ENCODE measurements at places on chromosomes 6 and 20.
A peak's percentile ranks its signal among the peaks of the same experiment; 100 is the strongest.

- no peak for DNase-seq
Measured at GRCh38 chr6:5674141-5674540, 332.6 kb downstream of the NRN1 start.

DNA sequence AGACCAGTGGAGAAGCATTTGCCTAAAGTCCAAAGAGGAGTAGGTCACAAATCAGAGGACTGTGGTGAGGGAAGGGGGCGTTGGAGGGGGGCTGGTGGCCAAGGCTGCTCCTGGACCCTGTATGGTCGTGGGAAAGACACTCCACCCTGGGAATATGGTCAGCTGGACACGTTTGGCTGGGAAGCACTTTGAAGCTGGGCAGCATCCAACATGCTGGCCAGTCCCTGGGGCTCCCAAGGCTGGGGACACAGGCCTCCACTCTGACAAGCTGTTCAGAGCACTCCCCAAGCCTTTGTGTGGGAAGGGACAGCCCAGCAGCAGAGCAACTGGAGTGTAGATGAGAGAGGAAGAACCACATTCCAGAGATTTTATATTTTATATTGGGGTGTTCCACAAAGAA, 203.2 kb downstream of the ANKRD60 start:
- DNase-seq: no peak

- no peak for DNase-seq
Measured at GRCh38 chr6:71324194-71324785, 35.7 kb downstream of the OGFRL1 start.

DNA sequence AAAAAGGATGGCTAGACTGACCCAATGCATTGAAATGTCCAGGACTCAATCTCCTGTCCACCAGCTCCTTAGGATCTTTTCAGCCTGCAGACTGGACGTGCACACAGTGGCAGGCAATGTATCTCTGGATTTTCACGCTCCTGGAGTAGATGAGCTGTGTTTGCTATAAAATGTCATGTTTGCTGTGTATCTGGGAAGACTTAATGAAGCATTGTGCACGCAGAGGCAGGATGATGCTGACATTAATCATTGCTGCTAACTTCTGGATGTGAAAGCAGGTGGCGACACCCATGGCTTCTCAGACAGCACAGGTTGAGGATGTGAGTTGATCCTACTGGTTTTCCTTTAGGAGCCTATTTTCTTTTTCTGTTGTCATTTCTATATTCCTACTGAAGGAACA, 133.1 kb upstream of the PCSK2 start:
- DNase-seq: no peak

DNA sequence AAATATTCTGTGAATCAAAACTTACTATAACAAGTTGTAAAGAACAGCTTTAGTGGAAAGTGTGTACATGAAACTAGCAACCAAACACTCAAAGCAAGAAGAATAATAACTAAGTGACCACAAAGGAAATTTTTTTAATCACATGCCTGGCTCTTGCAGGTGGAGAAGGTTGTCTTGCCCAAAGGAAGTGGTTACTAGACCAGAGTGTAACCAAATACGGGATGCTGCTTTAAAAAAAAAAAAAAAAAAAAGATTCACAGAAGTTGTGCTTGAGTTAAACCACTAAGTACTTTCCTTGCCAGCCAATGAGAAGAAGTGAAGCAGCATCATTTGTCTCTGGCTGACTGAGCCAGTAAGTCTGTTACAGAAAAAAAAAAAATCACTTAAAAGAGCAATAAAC, 19.1 kb upstream of the HLA-DQB1 start:
- DNase-seq: no peak

DNA sequence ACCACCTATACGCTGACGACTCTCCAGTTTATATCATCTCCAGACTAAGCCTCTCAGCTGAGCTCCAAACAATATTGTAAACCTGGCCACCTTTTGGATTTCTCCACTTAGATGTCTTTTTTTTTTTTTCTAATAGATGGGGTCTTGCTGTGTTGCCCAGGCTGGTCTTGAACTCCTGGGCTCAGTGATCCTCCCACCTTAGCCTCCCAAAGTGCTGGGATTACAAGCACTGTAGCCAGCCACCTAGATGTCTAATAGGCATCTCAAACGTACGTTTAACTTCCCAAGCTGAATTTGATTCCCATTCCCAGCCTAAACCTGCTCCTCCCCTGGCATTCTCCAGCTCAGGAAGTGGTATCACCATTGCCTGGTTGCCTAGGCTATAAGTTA, 5.2 kb downstream of the DDR1 start:
- DNase-seq: no peak

DNA sequence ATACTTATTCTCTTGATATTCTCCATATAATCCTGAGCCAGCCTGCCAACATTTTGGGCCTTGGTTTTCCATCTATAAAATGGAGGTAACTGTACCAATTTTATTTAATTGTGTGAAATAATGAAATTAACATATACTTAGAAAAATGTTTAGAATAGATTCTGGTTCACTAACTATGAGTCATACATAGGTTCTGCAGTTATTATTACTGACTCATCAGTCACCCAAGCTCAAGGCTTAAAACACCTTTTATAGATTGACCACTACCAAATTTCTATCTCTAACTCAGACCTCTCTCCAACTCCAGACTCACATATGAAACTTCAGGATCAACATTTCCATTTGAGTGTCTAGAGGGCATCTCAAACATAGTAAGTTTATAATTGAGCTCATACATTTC, 1277.2 kb upstream of the GJE1 start:
- DNase-seq: no peak

- DNase-seq: no peak
Measured at GRCh38 chr6:114096561-114097172, 125.7 kb upstream of the HDAC2 start.

DNA sequence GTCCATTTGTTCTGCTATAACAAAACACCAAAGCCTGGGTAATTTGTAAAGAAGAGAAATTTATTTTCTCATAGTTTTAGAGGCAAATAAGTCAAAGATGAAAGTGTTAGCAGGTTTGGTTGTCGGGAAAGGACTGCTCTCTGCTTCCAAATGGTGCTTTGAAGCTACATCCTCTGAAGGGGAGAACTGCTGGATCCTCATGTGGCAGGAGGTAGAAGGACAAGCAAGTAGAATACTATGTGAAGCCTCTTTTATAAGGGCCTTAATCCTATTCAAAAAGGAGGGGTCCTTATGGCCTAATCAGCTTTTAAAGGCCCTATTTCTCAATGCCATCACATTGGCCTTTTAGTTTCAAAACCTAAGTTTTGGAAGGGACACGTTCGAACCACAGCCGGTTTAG, 826.0 kb upstream of the EPHA7 start:
- no peak for DNase-seq

GRCh38 chr20:1877609-1878200, 17.5 kb upstream of the SIRPA start:
- DNase-seq: no peak

- DNase-seq: peak; percentile 12
Measured at GRCh38 chr6:151757506-151757955, 50.0 kb upstream of the ESR1 start.

- no peak for DNase-seq
Measured at GRCh38 chr20:5612581-5613301, 137.5 kb upstream of the SHLD1 start.

GRCh38 chr6:118705544-118706491, 54.4 kb upstream of the CEP85L start:
- DNase-seq: no peak

DNA sequence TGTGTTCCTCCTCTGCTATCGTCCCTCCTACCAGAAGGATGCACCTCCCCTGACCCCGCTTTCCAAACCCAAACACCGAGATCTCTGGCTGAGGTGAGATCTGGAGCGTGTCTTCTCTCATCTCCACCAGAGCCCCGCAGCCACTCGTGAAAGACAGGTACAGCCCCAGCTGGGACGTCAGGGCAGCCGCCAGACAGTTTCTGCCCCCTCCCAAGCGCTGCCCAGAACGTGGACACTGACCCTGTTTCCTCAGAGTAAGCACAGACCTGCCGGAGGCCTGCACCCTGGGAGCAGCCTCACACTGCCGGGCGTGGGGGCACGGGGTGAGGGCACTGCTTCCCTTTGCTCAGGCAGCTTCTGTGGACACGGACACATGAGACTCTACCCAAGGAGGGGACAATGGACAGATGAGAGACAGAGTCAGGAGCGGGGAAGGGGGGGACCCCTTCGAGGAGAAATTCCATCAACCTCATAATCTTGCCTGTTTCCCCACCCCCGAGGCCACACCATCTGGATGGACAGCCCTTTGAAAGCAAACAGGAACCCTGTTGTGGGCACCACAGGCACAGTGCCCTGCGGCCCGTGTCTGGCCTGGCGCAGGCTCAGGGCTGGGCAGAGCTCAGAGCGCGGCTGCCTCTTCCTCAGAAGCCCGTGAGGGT, 210.6 kb downstream of the DLL1 start:
- DNase-seq: no peak

GRCh38 chr6:158808442-158808833, 10.7 kb downstream of the EZR start:
- no peak for DNase-seq

- DNase-seq: no peak
Measured at GRCh38 chr20:44739942-44740341, 5.7 kb upstream of the KCNK15 start.

- DNase-seq: no peak
Measured at GRCh38 chr6:138465007-138465645, 34.2 kb downstream of the NHSL1 start.

GRCh38 chr6:100176951-100177710, 183.1 kb upstream of the MCHR2 start:
- no peak for DNase-seq

DNA sequence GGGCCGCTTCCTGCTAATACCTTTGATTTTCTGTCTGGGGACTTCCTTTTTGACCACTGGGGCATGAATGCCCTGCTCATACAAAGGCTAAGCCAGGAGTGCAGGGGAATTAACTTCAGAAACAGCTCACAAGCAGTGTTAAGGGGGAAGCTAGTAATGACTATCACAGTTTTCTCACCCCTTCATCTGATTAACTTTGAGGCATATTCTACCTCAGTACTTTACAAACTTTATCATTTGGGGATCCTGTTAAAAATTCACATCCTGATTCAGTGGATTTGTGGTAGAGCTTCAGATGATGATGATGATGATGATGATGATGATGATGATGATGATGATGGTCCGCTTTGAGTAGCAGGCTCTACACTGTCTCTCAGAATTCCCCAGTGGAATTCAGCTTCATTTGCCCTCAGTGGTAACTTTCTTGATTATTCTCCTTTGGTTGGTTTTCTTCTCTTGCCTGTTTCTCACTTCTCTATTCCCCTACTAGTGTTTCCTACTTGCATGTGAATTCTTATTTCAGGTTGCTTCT, 78.4 kb upstream of the TMEM170B start:
- no peak for DNase-seq

- no peak for DNase-seq
Measured at GRCh38 chr20:36441027-36441414, 100.3 kb upstream of the MYL9 start.

DNA sequence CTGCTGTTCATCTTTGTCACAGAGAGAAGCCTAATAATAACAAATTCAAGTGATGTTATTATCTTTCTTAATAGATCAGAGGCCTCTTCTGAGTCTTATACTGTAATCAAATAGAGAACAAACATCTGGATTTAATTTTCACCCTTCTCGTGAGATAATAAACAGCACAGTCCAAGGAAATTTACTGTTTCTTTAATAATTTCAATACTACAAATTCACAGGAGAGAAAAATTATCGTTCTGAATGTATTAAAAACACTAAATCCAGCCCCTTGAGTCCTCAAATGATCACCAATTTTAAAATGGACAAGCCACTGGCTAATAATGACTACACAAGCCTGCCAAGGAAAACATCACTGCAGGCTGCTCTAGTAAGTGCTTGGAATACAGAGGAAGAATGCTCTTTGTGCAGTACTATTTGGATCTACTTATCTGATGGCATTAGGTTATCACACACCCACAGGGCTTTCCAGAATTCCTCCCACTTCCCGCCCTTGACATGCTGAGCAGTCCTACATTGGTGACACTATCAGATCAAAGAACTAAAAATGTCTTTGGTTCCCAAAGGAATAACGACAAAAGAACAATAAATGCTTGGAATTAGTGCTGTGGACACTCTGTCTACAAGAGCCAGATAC, 38.1 kb downstream of the SYNE1 start:
- DNase-seq: no peak

DNA sequence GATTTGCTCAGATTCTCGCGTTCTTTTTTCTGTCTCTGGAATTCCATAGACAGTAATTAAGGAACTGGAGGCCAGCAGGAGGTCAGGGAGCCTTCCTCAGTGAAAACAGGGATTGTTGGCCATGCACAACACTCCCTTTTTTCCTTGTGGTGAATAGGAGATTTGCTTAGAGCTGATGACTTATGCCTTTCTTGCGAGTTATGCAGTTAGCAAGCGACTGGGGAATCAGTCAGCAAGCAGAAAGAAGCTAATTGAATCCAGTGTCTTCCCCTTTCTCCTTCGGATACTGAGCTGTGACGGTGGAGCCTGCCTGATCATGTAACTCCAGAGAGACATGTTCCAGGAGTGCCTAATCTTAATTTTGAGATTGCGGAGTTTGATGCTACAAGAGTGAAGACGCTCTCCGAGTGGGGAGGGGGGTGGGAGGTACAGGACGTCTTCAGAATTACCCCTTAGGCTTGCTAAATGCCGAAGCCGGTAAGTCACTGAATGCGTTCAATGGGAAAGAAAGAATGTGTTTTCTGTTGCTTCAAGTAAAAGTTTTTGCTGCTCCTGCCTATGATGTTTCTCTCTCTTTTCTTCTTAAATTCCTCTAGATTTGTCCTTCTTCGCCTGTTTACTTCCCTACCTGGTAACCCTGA, 165.9 kb downstream of the SASH1 start:
- no peak for DNase-seq

DNA sequence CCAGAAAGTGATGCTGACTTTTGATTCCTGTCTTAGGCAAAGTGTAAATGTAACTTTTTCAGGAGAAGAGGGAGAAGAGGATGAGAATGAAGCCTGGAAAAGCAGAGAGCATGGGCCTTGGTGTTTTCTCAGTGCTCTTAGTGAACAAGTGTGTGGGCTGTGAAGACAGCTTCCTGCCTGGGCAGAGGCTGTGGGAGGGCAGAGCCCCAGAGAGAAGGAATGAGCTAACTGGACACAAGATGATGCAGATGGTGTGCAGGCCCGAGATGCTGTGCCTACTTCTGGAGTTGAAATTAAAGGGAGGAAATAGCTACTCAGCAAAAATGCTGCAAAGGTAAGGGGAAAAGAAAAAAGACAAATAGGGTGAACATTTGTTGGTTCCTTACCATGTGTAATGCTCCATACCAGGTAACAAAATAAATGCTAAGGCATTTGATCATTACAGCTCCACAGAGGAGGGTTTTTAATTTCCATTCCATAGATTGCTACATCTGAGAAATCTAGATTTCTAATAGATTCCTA, 87.0 kb upstream of the CEP162 start:
- DNase-seq: no peak

DNA sequence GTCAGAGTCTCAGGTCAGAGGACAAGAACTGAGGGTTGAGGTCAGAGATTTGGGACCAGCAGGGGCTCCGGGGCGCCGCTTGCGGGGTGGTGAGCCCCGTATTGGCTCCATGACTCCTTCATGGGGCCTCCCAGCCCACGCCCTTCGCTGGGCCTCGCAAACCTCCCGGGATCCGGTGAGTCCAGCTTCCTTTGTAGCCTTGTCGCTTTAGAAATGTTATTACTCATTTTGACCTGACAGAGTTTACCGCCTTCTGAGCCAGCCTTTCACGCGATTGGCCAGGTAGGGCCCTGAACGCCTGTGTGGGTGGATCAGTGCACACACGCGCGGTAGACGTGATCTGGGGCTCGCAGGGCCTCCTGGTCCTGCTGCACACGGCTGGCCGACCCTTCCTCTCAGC, 181.1 kb downstream of the ERMARD start:
- DNase-seq: no peak

GRCh38 chr6:7238900-7239589, 74.0 kb downstream of the SSR1 start:
- peak; percentile 55 for DNase-seq

GRCh38 chr20:7257099-7257498, 489.6 kb downstream of the BMP2 start:
- no peak for DNase-seq

All from stimulated activated CD4-positive, alpha-beta T cell treated with anti-CD3 and anti-CD28 coated beads, Interleukin-12 subunit alpha, Interleukin-12 subunit beta, amount 100 ng/mL, for 24 hours (primary cell).